ENCODE measurements at places on chromosomes 3 and 15.

- no peak for DNase-seq
Observed at GRCh38 chr3:40939741-40940130, 259.6 kb upstream of the CTNNB1 start.

DNA sequence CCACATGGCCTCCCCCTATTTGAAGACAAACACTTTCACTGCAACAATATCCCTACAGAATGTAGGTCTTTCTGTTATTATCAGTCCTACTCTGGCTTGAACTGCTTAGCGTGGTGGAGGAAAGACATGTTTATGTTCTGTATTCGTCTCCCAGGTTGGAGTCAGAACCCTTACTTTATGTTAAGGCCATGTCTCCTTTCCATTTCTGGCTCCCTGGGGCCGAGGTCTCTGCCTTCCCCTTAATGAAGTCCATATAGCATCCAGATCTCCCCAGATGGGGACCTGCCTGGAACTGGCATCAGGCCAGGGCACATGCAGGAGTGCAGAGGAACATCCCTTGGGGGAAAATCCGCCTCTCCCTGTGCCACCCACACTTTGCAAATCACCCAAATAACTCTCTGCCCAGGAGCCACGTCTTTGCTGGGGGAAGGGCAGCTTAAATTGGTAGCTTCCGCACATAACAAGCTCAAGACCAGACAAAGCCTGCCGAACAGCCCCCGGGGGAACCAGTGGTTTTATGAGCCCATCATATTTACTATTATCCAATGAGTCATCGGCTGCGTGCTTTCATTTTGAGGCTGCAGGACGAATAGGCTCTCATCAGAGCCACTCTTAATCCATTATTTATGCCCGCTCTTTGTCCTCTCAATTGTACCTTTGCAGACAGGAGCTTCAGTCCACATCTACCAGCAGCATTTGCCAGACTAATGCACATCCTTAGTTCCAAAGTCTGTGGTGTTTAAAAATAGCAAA, 237.0 kb downstream of the UACA start:
- DNase-seq = no peak

DNA sequence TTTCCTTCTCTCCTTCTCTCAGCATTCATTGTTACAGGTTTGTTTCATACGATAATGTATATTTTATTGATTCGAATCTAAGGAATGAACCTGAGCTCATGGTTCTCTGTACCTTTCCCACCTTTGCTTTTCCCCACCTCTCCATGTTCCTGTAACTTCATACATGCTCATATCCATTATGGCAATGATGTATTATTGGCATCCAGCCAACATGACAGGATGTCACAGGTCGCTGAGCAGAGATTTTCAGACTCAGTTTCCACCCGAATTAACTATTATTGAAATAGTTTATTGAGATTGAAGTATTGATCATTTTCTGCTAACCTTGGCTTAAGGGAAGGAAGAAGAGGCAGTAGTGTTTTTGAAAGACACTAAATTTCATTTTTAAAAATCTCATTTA, 64.8 kb downstream of the MAP2K5 start:
- DNase-seq = no peak

GRCh38 chr3:54862526-54862925, 65.3 kb downstream of the LRTM1 start:
- no peak for DNase-seq

DNA sequence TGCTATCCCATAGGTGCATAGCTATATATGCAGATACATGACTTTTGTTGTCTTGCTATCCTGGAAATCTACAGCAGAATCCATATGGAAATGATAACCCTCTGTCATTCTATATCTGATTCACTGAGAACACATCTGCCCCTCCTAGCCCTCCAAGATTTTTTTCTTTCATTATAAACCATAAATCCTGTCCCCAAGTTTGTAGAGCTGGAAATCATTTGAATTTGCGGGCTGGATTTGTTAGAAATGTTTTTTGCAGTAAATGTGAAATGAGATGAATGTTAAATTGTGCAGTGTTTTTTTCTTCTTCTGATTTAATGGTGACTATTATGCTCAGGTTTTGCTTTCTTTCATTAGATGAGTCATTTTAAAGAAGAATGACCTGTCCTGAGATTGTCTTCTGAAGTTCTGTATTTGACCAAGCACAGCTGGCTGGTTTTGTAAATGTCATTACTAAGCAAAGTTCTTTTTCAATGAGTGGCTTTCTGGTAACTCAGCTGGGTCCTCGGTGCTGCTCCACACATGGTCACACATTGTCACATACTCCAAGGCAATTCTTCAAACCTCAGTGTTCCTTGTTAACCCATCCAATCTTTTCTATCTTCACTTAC, 25.3 kb upstream of the ABHD17C start:
- peak; percentile 10 for DNase-seq

DNA sequence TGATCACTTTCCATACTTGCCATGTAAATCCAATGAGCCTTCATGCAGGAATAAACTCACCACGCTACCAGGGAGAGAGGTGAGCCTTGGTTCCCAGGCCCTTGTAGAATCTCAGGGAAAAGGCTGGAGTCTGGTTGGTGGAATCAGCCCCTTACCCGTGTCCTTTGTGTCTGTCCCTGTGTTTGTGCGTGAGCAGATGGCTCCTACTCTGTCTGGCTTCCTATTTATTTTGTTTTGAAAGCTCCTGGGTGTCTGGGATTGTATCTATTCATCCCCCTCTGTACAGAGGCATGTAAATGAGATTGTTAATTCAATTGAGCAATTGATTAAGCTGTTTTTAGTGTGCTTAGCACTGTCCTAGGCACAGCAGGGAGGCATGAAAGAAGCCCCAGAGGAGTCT, 278.1 kb downstream of the THSD4 start:
- no peak for DNase-seq

DNA sequence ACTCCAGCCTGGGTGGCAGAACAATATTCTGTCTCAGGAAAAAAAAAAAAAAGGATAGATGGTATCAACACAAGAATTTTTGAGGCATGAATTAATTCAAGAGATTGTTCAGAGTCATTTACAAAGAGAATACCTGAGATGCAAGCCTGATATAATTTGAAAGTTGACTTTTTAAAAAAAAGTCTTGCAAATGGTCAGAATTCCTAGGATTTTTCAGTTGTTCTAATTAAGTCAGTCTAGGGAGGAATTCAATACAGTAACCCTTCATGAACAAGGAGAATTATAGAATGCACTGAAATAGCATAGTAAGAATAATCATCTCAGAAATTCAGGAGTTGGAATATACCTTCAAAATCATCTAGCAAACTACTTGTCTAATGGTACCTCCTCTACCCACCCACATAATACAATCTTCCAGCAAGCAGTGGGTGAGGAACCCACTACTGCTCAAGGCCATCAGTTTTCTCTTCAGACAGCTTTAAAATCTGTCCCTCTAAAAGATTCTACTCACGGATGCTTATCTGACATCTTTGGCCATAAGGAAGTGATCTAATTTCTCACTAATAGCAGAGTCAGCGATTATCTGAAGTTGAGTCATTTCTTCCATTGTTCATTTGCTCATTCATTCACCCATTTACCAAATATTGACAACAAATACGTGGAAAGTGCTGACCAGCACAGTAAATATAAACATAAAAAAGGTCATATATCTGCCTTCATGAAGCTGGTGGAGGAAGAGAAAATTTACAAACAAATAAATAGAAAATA, 159.6 kb downstream of the GREM1 start:
- no peak for DNase-seq

DNA sequence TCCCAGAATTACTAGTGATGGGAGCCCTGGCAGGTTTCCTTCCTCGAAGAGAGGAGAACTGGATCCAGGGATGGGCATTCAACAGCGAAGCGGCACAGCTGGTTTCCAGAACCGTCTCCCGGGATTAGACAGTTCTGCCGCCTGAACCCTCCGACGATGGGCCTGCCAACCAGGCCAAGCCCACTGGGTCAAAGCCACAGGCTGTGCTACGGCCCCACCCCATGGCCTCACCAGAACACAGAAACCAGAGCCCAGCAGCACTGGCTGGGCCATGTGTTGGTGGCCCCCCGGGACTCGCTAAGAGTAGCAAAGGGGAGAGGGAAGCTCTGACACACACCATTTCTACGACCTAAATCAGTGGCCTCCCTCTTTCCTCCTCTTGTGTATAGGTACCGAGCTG, 2.2 kb downstream of the C15orf62 start:
- no peak for DNase-seq

GRCh38 chr3:194386648-194387047, 12.4 kb downstream of the GP5 start:
- no peak for DNase-seq

GRCh38 chr15:46420990-46421389, 786.2 kb downstream of the SQOR start:
- no peak for DNase-seq

GRCh38 chr3:71690341-71690841, 34.8 kb downstream of the EIF4E3 start:
- no peak for DNase-seq

DNA sequence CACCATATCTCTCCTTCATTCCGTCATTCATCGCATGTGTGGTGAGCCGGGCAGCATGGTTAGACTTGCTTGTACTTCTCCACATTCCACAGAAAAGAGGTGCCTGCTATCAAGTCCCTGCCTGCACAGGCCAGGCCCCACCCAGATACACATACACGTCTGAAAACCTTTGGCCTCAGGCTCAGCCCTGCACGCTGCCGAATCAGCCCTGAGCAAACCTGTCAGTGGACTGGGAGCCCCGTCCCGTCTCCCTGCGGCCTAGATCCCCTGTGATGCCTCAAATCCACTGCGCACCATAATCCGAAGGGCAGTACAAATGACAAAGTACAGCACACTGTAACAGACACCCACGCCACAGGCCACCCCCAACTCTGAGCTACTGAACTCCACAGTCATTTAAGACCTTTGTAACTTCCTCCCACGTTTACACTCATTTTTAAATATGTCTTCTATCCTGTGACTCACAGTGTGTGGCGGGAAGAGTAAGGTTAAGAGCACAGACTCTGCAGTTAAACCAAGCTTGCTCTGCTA, 67.1 kb downstream of the MB21D2 start:
- DNase-seq = peak; percentile 79

DNA sequence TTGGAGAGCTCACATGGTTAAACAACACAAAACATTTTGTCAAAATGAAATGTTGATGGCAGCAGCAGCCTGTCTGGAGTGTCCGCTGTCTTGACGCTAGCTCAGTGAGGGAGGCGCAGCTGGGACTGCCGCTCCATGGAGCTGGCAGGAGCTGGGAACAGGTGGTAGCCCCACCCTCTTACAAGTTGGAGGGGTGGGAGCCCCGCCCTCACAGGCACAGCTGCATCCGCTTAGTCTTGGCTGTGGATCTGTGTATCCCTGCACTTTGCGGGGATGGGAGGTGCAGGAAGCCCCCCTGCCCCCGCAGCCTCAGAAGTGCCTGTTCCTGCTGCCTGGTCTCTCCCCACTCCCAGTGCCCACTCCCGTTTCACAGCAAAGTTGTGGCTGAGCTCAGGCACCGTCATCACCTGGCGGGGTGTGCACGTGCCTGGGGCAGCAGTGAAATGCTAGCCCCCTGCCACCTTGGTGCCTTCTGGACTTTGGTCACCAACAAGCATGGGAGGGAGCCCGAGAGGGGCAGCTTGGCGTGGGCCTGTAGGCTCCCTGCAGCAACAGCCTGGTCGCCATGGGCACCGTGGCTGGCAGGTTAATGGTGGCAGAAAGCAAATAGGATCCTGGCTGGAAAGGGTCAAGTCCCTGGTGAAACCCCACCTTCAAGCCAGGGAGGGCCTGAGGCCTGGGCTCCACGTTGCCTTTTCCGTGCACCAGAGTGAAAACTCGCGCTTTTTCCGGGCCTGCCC, 53.8 kb upstream of the CADM2 start:
- no peak for DNase-seq

GRCh38 chr15:52980446-52980845, 190.3 kb upstream of the ONECUT1 start:
- DNase-seq = no peak

DNA sequence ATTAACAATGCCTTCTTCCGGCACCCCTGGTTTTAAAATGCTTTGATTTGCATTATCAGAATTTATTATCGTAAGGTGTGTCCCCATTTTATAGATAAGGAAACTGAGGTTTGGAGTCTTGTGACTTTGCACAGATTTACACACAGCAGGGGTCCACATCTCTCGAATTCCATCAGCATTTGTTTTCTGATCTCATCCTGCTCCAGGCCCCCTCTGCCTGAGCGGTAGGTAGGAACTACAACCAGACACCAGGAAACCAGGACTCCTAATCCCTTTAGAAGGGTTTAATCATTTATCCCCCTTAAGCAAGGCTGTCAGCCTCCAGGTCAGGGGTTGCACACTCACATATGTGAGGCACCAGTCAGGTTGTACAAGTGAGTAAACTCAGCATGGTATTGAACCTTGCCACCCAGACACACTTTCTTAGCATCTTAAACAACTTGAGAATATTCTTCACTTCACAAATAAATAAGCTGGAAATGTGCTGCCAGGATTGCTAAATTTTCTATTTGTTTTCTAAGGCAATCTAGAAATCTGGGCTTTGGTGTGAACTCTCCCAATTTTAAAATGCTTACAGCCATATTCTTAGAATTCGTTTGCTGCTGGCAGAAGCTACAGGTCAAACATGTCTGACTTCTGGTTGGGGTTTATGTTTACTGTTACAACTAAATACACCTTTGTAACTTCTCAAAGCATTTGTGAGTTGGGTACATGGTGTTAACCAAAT, 31.7 kb upstream of the CMTM7 start:
- DNase-seq = no peak

GRCh38 chr3:121698476-121698875, 37.8 kb upstream of the HCLS1 start:
- DNase-seq = no peak

GRCh38 chr3:156174229-156174847, 54.0 kb downstream of the KCNAB1 start:
- DNase-seq = no peak

- DNase-seq = no peak
Observed at GRCh38 chr15:58440158-58440910, 8.5 kb downstream of the LIPC start.

DNA sequence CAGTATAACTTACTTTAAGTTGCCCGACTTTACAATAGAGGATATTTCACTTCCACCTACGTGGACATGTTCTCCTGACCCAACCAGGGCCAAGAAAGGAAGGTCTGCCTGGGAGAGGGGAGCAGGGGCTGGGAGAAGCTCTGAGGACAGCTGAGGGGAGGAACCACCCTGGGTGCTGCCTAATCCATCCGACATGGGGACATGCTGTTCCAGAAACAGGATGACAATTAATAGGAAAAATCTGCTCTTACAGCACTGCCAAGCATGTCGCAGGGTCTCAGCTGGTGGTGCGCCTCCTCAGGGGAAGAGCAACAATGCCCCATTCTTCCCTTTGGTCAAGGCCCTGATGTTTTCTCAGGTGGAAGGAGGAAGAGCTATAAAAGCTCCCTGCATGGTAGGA, 132.3 kb downstream of the NTRK3 start:
- no peak for DNase-seq

DNA sequence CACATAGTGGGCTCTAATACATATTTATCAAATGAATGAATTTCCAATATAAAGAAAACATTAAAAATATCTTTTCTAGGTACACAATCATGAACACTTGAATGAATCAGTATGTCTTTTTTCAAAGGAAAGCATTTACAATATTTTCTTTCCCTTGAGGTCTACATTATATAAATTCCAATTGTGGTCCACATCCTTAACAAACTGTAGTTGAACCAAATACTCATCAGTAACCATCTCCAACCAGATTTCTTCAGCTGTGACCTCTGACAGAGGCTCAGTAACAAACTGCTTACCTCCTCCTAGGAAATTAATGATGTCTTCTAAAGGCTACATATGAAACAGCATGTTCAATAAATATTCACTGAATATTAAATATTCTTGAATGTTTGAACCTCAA, 58.8 kb downstream of the CFAP20DC start:
- no peak for DNase-seq

Measured in GM06990 (cell line).